ENCODE measurements at places on chromosomes 7 and 10.

DNA sequence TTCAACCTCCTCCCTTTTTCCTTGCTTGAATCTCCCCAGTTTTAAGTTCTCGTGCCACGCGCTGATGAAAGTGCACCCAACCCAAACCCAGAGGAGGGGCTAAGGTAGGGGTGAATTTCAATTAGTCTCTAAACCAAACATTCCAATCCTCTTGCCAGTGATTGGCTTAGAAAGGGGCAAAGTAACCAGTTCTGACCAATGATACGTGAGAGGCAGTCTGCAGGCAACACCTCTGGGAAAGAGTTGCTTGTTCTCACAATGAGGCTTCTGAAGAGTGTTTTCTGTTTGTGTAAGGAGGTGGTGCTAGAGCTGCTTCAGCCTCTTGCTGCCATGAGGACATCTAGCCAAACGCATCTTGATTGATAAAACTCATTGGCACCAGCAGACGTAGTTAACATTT lies 21.8 kb downstream of the SLC35G1 start:
- no peak for DNase-seq

- DNase-seq: no peak
Measured at GRCh38 chr7:130951976-130952876, 218.2 kb upstream of the KLF14 start.

- DNase-seq: no peak
Measured at GRCh38 chr7:101420436-101420835, 57.8 kb downstream of the COL26A1 start.

DNA sequence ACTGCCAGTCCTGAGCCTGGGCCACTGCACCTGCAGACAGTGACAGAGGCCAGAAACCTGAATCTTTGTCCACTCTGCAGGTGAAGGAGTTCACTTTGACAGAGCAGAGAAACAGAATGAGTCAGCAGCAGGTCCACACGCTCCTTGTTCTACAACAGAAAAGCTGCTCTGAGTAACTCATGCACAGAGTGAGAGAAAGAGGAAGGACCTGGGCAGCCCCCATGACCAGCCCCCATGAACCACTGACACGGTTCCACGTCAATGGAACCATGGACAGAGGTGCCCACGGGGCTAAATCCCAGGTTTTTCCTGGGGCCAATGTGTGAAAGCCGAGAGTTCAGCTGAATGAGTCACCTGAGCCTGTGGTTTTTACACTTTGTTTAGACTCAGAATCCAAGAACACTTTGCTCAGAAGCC lies 40.8 kb upstream of the CTBP2 start:
- no peak for DNase-seq

GRCh38 chr10:62305813-62306212 lies 37.2 kb upstream of the RTKN2 start:
- no peak for DNase-seq

DNA sequence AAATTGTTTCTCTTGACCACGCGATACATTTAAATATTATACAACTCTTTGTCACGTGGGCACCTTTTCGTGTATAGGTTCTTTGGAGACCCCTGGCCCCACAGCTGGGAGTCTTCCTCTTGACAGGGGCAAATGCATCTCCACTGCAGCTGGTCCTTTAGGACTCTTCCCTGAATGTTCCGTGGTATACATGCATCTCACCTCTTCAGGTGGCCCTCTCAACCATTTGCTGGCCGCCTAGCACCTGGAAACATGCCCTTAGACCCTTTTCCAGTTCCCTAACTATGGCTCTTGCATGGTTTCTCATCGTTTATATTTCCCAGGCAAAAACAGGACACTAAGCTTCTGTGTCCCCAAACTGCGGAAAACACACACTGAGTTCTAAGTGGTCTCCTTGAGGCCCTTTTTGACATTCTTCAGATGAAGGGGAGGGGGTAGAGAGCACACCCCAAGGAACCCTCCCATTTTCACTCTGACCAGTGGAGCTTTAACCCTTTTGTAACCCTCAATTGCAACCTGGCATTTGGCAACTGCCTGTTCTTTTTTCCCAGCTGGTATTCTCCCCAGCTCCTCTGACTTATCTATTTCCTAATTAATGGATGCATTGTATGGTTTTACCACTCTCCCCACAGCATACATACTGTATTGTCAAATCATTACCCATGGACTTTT lies 20.6 kb downstream of the HNRNPA2B1 start:
- DNase-seq: no peak

DNA sequence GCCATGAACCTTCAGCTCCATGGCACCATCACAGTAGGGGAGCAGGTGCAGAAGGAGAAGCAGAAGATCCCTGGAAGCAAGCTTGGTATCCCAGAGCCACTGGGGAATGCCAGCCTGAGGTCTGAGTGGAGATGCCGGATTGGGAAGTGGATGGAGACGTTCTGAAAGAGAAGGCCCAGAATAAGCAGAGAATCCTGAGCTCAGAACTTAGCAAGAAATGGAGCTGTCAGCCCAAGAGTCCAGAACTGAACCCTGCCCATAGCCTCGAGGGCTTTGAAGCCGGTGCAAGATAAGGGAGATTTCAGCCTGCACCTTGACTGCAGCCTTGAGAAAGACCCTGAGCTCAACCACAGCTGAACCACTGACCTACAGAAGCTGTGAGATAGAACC lies 13.9 kb upstream of the GDF10 start:
- no peak for DNase-seq

GRCh38 chr7:33503736-33504135 lies 374.4 kb downstream of the BBS9 start:
- no peak for DNase-seq

DNA sequence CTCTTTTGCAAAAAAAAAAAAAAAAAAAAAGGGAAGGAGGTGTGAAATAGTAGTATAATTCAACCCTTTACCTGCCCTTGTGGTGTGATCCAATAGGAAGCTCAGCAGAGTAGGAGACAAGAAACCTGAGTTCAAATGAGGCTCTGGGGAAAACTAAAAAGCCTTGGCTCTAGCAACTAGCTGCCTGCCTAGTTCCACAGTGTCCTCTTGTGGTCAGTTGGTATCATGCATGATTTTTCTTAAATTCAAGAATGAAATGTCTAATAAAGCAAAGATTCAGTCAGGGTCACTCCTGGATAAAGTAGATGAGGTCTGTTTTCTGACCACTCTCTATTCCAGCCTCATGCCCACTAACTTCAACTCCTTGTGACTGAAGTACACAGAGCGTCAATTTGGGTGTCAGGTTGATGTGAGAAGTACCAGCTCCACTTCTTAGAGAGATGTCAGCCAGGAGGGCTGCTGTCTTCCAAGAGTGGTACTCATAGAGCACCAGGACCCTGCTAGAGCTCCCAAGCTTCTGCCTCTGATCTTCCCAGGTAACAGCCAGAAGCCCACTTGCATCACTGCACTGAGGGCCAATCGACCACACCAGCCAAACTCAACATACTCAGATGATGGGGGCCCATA lies 10.5 kb downstream of the LSM5 start:
- DNase-seq: no peak

- DNase-seq: no peak
Measured at GRCh38 chr7:342681-343216, 52.8 kb downstream of the FOXL3 start.

GRCh38 chr10:1214882-1215540 lies 158.8 kb downstream of the WDR37 start:
- no peak for DNase-seq
